ENCODE measurements at places on chromosomes 1 and 21. TPM values are rescaled to one million over a fixed set of nuclear protein-coding genes. Genes with fewer than 3 reads are reported as not detected.

Gene TENT5C
- total RNA-seq: 42.5 TPM

GRCh38 chr21:29676395-29676794, 263.4 kb downstream of the GRIK1 start:
- DNase-seq: no peak

Gene NBPF11
- total RNA-seq: 10.0 TPM

DNA sequence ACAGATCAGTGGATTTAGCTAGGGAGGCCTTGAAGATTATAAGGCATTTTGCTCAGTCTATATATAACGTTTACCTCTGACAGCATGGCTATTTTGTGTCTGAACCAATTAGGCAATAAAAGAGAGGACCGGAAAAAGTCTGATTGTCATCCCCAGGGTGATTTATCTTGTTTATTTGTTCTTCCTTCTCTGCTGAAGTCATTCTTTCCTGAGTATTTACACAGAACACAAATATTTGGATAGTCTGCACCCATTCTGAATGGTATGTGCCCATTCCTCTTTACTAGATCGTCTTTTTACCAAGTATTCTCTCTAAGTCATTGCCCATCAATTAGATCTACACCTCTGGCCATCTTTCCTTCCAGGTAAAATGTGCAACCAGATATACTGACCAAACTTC, 1602.9 kb downstream of the KCNT2 start:
- DNase-seq: no peak

- DNase-seq: no peak
These were observed 640.2 kb downstream of the PTPRC start for GRCh38 chr1:199279067-199279466.

GRCh38 chr1:89894210-89895201, 73.7 kb downstream of the LRRC8D start:
- peak; percentile 18 for DNase-seq

DNA sequence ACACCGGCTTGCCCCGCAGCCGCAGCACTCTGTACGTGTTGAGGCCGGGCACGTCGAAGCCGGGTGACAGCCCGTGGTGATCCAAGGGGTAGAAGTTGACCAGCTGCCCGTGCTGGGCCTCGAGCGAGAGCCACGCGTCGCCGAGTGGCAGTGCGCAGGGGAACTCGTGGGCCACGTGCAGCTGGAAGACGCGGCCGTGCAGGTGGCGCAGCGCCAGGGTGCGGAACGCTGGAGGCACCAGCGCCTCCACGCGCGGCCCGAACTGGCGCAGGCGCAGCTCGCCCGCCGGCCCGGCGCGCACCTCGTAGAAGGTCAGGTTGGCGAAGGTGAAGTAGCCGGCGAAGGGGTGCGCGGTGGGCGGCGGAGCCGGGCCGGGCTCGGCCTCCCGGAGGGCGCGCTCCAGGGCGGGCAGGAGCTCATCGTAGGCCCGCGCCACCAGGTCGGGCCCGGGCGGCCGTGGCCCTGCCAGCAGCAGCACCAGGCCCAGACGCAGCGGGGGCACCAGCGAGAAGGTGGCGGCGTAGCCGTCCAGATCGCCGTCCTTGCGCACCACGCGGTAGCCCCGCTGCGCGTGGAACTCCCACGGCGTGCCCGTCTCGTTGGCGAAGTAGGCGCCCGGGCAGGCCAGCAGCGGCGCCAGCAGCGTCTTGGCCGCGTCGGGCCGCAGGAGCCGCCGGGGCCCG, 19.5 kb downstream of the LACTBL1 start:
- DNase-seq: no peak

GRCh38 chr1:30820299-30820698, 62.7 kb upstream of the LAPTM5 start:
- no peak for DNase-seq

DNA sequence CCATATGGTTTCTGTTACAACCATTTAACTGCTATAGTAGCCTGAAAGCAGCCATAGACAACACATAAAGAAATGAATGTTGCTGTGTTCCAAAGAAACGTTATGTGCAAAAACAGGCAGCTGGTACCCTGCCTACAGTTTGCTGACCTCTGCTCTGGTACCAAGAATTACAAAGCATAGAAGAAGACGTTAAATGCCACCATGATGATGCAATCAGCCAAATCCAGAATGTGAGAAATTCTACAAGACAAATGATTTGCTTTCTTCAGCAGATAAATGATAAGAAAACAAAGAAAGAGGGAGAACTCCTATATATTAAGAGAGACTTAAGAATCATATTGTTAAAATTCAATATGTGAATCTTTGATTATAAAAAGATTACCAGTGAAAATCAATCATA, 97.8 kb upstream of the PDE4B start:
- DNase-seq: no peak

DNA sequence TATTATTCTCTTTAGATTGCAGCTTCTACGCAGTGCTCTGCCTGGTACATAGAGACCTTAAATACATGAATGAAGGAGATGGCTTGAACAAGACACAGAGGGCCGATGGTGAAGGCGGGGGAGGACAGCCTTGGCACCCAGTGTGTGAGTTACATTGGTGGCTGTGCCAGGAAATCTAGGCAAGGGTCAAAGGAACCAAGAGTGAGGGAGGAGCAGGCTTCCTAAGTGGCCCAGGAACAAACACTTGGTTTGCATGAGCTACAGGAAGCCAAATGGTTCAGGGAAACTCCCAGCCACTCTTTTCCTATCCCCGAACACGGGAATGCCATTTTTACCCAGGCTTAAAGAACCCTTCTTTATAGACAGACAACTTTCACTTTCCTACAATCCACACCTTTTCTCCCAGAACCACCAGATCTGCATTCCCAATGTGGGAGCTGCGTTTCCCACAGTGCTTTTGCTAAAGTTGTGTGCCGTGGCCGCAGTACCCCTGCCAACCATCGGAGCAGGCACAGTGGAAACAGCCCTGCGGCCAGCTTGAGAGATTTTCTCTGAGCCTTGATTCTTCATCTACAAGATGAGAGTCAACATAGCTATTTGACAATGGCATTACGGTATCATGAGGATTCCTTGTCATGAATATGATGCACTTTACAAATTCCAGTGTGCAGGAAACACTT, 3.5 kb upstream of the CLEC20A start:
- no peak for DNase-seq

- DNase-seq: no peak
These were observed 46.5 kb downstream of the PKP1 start for GRCh38 chr1:201329801-201330200.

Gene BSND
- not detected for total RNA-seq

- no peak for DNase-seq
These were observed 13.8 kb upstream of the RIPPLY3 start for GRCh38 chr21:36992671-36993070.

Gene ADORA1
- 1.1 TPM for total RNA-seq

GRCh38 chr1:110680036-110680735, 5.4 kb upstream of the KCNA3 start:
- DNase-seq: no peak

DNA sequence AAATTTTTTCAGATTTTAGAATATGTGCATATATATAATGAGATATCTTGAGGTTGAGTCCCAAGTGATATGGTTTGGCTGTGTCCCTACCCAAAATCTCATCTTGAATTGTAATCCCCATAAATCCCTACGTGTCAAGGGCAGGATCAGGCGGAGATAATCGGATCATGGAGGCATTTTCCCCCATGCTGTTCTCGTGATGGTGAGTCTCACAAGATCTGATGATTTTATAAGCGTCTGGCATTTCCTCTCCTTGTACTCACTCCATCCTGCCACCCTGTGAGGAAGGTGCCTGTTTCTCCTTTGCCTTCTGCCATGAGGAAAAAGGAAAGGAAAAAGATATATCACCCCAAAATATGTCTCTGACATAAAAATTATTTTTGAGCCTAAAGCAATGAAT, 64.6 kb downstream of the TOR3A start:
- DNase-seq: no peak

DNA sequence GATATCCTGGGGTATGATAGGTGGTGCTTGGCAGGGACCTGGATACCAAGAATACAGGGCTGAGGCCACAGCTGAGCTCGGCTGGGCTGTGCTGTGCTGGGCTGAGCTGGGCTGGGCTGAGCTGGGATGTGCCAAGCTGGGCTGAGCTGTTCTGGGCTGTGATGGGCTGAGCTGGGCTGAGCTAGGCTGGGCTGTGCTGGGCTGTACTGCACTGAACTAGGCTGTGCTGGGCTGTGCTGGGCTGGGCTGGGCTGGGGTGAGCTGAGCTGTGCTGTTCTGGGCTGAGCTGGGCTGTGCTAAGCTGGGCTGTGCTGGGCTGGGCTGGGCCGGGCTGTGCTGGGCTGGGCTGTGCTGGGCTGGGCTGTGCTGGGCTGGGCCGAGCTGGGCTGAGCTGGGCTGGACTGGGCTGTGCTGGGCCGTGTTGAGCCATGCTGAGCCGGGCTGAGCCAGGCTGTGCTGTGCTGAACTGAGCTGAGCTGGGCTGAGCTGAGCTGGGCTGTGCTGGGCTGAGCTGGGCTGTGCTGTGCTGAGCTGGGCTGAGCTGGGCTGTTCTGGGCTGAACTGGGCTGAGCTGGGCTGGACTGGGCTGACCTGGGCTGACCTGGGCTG, 94.7 kb upstream of the ACTRT2 start:
- DNase-seq: no peak

DNA sequence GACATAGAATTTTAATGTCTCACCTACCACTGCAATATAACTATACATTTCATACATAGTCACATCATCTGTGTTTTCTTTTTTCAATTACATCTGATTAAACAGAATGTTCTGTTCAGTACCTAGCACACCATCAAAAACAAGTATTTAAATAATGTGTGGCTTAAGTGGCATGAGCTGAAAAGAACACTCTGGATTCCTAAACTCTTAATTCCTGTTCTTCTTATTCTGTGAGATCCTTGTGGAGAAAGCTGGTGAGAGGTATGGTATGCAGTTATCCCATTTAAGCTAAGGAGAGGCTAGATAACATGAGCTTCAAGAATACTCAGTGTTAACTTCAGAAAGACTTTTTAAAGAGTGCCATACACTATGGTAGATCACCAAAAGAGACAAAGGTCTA, 5.5 kb downstream of the TP53BP2 start:
- no peak for DNase-seq

DNA sequence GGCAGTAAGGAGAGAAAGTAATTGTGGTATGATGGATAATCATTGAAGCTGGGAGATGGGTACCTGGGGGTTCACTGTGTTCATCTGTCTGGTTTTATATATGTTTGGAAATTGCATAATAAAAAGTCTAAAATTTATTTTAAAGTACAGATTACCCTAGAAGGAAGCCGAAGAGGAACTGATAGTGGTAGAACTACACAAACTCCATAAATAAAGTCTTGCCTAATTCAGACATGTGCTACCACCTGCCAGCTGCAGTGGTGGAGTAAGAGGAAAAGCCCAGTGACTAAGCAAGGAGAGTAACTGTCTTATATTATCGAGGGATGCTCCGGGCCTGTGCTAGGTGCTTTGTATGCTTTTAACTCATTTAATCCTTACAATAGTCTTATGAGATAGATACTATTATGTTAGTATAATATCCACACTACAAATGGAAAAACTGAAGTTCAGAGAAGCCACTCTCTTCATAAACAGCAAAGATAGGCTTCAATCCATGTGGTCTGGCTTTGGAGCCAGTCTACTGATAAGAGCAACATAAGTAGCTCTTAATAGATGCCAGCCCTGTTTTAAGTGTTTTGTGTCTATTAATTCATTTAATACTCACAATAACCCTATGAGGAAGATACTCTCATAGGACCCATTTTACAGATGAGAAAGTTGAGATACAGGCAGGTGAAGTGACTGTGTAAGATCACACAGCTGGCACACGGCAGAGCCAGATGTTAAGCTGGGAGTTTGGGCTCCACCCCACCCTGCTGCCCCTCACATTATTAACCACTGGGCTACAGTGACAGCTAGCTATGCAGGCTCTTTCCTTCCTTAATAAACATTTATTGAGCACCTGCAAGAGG, 56.8 kb upstream of the HNRNPU start:
- DNase-seq: no peak

Gene MPL
- total RNA-seq: 0.10 TPM

- DNase-seq: no peak
These were observed 13.6 kb downstream of the C1orf52 start for GRCh38 chr1:85245891-85246290.

DNA sequence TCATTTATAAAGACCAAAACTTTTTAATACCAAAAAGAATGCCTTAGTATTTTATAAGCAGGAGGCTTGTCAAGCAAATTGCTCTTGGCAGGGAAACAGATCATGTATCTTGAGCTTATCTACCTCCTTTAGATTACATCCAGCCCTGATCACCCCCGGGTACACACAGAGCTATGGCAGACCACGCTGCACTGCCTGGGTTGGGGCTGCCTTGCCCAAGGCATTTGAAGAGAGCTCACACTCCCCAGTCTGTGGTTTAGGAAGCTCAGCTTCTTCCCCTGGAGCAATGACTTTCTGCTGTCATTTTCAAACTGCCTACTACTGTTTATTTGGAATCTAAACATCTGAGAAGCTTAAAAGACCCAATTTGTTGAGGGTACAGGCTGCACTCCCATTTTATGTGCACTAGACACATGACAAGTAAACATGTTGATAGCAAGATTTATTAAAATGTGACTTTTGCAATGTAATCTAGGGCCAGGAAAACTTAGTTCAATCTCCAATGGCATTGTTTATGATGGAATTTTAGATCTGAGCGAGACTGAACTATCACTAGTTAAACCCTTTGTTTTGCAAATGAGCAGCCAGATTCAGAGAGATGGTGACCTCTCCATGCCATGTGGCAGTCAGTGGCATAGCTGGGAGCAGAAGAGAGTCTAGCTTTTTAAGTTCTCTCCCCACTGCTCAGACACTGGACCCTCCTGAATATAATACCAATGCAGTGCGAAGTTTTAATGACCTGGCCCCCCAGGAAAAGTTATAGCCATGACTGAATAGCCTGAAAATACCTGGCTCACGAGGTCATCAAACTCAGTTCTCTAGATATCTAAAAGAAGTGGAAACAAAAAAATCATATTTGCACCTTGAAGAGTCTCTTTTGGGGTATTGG, 214.9 kb downstream of the HLX start:
- no peak for DNase-seq

DNA sequence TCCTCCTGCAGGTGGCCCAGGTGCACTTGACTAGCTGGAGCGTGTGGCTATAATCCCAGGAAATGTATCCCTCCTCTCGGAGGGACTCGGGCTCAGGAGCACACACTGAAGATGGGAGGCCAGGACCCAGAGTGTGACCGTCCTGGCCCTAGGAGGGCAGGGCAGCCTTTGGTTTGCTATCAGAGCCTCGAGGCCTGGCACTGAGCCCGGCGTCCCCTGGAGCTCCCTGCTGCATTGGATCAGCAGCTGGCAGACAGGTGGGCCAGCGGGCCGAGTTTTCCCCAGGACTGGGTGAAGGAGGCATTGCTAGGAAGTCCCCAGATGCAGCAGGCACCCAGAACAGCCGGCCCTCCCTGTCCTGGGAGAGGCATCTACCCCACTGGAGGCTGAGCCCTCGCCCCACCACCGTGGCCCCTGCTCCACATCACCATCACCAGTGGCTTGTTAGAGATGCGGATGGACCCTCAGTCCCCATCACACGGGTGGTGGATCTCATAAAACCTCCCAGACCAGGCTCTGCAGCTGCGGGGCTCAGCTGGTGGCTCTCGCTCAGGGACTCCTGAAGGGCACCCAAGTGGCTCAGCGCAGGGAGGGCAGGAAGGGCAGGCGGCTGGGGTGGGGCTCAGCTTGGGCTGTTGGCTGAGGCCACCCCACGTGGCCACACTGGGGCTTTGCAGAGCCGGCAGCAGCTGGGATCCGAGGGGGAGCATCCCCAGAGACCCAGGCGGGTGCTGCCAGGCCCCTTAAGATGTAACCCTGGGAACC, 32.7 kb upstream of the POFUT2 start:
- DNase-seq: no peak
